ENCODE measurements at places on chromosomes 16 and 17.

GRCh38 chr16:69747115-69747514, 7.6 kb downstream of the NOB1 start:
- DNase-seq = no peak

DNA sequence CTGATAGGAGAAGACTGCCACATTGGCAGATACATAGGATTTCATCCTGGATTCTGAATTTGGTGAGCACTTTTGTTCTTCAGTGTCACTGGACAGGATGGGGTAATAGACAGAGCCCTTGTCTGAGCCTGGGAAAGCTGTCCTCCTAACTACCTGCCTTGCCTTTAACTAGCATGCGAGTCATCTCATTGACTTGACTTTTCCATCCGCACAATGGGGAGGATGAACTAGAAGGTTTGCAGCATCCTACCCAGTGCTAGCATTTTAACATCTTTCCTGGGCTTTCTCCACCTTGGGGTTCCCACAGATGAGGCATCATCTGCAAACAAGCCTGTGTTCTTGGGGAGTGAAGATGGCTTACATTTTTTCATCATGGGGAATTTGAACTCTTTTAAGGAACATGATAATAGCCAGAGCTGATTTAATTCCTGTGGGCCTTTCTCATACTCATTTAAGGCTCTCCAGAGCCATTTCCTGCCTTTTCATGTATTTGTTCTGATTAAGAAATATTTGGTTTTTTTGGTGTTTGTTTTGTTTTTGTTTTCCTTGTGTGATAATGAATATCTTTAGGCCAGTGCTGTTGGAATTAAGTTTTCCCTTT, 139.5 kb downstream of the MSI2 start:
- no peak for DNase-seq

GRCh38 chr17:5536866-5537650, 47.3 kb downstream of the NLRP1 start:
- no peak for DNase-seq

DNA sequence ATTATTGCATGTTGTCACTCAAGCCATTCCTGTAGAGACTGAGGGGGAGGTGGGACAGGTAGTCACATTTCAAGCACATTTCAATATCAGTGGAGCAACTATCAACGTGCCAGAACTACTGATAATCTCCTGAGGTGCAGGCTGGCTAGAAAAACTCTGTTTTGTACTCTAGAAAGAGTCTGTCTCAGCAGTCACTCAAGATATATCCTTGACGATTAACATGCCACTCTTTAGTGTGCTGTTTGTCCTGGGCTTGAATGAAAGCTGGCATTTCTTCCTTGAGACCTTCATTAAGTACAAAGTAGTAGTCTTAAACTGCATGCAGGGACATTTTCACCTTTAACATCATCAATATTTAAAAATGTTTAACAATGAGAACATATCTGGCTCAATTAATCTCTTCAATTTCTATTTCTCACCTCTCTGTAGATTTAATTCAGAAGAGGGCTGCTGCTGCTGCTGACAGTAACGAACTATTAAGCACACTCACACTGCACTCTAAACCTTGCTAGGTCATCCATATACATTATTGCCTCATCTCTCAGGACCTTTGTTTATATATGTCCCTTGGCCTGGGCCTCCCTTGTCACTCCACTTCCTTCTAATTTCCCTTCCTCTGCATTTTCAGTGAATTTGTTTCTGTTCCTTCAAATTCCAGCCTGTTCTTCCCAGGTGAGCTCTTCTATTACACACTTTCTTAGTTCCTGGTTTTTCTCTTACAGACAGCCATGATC, 412.0 kb downstream of the HAPSTR1 start:
- DNase-seq = no peak

DNA sequence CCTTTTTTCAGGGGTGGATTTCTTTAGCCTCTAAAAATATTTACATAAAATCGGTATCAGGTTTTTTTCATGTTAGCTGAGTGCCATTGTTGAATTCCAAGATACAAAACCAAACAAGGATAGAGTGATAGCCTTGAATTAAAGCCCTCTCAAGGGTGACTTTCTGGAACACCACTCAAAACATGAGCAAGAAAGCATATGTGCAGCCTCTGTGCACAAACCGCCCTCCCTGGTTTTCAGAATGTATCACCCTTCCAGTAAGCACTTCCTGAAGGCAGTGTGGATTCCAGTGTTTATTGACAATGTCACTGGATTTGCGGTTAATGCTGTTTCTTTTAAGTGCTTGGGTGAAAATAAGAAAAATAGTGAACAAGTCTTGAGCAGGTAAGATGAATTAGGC, 597.7 kb downstream of the TMEM114 start:
- no peak for DNase-seq

DNA sequence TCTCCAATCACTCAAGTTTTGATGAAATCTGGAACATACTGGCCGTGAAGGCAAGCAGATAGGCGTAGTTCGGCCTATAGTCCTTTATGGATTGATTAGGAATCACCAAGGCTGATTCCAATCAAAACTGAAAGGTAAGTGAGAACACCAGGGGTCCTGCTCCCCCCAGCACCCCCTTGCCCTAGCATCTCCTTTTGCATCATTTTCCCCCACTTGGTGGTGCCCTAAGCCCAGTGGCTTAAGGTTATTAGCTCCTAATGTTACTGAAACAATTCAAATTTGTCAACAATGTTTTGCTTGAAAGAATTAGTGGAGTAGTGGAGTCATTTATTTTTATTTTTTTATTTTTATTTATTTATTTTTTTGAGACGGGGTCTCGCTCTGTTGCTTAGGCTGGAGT, 4.9 kb downstream of the SLFN14 start:
- no peak for DNase-seq

DNA sequence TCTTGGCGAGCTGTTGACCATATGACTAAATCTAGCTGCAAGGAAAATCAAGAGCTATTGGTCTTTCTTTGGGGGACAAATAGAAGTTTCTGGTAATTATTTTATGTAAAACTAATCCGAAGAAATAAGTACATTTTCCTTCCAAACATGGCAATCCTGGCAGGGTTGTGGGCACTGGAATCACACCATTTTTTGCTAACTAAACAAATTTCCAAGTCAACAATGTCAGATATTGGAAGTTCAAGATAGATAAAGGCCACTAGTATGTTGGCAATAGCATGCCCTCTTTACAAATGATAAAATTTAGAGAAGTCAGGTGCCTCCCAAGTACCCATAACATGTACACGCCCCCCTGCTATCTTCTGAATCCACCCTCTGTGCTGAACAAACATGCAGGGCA, 330.4 kb downstream of the CDH13 start:
- DNase-seq = no peak

GRCh38 chr16:12099451-12100123, 123.1 kb downstream of the SNX29 start:
- DNase-seq = no peak

DNA sequence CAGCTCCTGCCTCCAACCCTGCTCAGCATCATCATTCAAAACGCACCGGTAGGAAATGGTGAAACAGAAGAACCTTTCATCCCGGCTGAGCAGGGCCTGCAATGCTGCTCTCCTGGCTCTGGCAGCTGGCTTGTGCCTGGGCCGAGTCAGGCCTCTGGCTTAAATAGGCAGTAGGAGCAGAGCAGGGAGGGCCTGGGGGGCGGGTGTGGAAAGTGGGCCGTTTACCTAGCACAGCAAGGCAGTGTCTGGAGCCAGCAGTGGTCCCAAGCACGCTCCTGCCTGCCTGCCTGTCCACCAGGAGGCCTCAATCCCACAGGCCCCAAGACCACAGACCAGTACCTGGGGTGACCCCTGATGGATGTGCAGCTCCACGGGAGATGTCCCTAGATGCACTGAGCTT, 59.3 kb downstream of the SMPD3 start:
- DNase-seq = no peak

DNA sequence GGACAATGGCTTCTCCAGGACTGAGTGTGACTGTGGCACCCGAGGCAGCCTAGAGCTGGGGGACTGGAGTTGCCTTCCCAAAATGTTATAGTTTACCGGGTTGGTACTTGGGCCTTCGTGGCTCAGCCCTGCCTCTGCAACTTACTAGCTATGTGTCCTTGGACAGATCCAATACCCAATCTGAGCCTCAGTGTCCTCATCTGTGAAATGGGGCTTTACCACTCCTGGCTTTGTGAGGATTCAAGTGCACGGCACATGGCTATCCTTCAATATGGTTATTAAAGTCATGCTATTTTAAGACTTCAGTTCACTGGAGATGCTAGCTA, 9.6 kb downstream of the IRX5 start:
- no peak for DNase-seq

GRCh38 chr17:1644493-1645206, 882 bp downstream of the SCARF1 start:
- DNase-seq = no peak

DNA sequence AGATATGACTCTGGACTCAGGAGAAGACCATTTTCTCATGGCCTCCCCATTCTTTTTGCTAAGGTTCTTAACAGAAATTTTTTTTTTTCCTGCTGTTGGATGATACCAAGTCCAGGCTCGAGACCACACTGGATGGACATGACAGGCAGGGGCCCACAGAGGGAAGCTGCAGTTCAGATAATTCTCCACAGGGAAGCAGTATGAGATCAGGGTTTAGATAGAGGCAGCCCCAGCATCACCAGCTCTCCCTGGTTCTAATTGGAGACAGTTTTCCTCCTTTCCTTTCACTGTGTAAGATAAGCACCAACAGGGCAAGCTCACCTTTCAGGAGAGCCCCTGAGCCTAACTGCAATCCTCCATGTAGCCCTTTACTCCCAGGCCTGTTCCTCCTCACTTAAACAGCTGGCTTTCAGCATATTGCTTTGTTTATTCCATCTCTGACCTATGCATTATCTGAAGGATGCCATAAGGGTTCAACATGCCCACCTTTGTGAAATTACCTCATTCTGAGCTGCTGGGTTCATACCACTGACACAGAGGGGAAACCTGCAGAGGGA, 108.1 kb downstream of the SNX11 start:
- DNase-seq = no peak

GRCh38 chr16:86088816-86089215, 189.9 kb downstream of the IRF8 start:
- no peak for DNase-seq

DNA sequence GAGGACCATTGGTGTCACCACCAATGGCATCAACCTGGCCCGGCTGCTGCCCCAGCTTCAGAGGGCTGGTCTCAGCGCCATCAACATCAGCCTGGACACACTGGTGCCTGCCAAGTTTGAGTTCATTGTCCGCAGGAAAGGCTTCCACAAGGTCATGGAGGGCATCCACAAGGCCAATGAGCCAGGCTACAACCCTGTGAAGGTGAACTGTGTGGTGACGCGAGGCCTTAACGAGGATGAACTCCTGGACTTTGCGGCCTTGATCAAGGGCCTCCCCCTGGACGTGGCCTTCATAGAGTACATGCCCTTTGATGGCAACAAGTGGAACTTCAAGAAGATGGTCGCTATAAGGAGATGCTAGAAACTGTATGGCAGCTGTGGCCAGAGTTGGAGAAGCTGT, 111.9 kb upstream of the SIAH1 start:
- no peak for DNase-seq

GRCh38 chr17:3658784-3659449, 9.5 kb downstream of the TAX1BP3 start:
- DNase-seq = no peak

DNA sequence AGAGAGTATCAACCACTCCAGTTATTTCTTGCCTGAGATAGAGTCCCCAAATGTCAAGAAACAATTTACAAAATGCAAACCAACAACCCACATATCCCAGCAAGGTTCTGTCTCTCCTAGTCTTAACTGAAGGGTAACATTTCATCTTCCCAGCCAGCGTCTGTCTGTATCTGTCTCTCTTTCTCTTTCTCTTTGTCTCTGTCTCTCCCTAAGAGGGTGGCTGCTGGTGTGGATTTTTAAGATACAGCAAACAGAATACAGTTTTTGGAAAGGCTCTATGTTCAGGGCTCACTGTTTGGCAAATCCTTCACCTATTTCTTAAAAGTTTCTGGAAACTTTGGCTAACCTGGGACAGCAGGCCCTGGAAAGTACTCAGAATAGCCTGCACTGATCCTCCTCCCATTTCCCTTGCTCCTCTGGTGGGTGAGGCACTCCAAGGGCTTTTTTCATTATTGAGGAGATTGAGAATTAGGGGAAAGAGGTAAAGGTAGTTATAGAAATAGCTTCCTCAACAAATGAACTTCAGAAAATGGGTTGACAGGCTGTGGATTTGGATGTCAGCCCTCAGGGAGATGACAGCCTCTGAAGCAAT, 6.2 kb downstream of the HOXB4 start:
- DNase-seq = no peak

GRCh38 chr16:27531826-27532800, 17.6 kb downstream of the GTF3C1 start:
- no peak for DNase-seq

DNA sequence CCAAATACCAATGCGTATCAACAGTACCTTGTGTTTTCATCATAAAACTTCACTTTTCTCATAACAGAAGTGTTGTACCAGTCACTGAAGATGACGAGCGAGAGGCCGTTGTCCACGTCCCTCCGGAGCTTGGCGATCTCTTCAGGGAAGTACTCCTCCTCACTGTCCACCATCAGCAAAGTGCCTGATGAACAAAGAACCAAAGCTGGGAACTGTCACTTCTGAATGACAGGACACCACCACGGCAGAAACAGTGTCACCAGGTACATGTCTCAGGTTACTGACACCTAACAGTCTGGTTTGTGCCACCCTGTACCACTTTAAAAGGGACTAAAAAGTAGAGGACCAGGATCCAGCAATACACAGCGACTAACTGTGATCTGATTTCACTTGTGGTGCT, 25.0 kb upstream of the SLC38A8 start:
- no peak for DNase-seq

- DNase-seq = no peak
These were observed 13.2 kb downstream of the IGFBP4 start for GRCh38 chr17:40456396-40456951.

DNA sequence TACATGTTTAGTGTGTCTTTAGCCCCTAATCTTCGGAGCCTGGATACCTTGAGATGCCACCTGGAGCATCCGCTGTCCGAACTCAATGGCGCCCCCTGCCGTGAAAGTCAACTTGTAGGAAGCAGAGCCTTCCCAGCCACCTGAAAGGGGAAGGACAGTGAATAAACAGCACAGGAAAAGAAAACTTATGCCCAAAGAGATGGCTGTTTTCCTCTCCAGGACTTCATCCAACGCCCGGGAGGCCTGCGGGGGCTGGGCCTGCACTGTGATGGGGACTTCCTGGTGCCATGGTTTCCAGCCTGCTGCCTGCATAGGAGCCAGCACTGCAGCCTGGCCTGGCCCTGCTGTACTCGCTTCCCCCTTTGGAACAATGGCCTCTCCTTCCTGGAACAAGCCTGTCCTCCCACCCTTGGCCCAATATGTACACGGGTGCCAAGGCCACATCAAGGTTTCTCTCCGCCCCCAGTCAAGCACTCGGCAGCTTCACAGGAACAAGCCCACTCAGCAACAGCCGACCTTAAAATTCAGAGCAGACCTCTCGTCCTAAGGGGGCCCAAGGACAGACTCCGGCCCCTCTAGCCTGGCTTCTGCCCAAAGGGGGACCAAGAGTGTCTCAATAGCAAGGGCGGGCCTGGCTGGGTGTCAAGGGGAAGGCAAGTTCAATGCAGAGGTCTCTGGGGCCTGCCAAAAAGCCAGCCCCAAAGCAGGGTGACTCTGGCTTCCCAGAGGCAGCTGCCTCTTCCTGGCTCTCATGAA, 4.5 kb upstream of the UNC13D start:
- DNase-seq = peak; percentile 79

GRCh38 chr17:42249681-42250446, 26.3 kb downstream of the STAT5B start:
- peak; percentile 6 for DNase-seq

- DNase-seq = no peak
These were observed 58.2 kb downstream of the MFSD11 start for GRCh38 chr17:76796081-76796480.

GRCh38 chr17:60128171-60128859, 21.5 kb upstream of the CA4 start:
- DNase-seq = no peak

GRCh38 chr17:75610103-75610984, 22.7 kb downstream of the MYO15B start:
- no peak for DNase-seq
